ENCODE measurements at places on chromosomes 5 and 9.

DNA sequence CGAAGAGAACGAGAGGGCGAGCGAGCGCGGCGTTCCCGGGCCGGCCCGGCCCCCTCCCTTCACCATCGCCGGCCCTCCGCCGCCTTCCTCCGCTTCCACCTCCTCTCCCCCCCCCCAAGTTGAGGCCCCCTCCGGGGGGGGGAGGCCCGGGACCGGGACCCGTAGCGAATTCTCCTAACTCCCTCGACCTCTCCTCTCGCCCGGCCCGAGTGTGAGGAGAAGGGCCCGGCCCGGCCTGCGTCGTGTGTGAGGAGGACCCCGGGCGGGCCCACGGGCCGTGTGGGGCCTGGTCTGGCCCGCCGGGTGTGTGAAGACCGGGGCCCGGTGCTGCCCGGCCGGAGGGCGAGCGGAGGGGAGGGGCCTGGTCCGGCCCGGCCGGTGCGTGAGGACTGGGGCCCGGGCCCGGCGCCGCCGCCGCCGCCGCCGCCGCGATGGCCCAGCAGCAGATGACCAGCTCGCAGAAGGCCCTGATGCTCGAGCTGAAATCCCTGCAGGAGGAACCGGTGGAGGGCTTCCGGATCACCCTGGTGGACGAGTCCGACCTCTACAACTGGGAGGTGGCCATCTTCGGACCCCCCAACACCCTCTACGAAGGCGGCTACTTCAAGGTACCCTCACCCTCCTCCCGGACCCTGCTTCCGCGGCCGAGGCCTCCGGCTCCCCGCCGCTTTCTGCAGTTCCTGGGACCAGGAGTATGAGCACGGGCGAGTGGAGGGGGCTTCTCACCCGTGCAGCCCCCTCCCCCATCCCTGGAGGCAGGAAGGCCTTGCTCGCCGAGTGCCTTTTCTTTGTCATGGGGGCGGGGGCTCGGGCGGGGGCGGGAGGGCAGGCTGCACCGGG is 587 bp downstream of the UBE2R2 start:
- peak; percentile 58 for DNase-seq

DNA sequence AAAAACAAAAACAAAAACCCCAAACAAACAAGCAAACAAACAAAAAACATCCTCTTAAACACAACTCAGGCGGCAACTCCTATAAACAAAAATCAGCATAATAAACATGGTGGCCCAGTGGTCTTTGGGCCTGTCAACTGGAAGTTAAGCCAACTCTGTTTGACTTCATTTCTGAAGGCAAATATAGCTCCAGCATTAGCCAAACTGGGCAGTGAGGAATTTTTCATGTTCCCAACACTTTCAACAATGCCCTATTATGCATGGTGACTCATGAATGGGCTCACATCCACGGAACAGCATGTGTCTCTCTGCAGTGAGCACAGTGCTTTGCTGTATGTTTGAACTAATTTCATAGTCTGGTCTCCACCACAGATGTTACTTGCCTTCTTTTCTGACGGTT is 143.9 kb upstream of the STC2 start:
- DNase-seq: peak; percentile 99

- peak; percentile 2 for DNase-seq
Observed at GRCh38 chr5:75603371-75603770, 7.9 kb upstream of the ANKDD1B start.

DNA sequence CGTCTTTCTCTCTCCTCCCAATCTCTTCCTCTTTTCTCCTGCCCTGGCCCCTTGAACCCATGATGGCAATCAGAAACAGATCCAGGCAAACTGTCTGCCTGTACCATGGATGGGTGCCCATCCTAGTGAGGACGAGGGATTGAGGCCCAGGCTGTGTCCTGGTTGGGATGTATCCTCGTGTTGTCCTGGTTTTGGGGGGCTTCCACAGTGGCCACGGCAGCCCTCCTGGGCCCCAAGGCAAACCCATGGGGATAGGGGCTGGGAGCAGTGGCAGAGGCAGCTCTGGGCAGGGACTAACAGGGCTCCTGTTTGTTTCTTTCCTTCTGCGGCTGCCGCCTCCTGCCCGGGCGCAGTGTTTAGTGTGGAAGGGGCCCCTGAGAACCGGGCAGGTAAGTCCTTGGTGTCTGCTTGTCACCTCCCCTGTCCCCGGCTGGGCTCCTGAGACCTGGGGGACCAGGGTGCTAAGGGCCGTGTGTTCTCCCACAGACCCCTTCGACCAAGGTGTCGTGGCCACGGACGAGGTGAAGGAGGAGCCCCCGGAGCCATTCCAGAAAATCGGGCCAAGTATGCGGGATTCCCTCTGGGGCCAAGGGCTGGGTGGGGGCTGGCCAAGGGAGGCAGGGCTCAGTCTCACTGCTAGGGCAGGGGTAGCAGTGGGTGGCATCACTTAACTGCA is 70.0 kb downstream of the AMBP start:
- no peak for DNase-seq

GRCh38 chr9:110319781-110320492 is 17.7 kb downstream of the TXNDC8 start:
- no peak for DNase-seq

GRCh38 chr5:145375521-145375920 is 459.6 kb downstream of the PRELID2 start:
- DNase-seq: no peak

DNA sequence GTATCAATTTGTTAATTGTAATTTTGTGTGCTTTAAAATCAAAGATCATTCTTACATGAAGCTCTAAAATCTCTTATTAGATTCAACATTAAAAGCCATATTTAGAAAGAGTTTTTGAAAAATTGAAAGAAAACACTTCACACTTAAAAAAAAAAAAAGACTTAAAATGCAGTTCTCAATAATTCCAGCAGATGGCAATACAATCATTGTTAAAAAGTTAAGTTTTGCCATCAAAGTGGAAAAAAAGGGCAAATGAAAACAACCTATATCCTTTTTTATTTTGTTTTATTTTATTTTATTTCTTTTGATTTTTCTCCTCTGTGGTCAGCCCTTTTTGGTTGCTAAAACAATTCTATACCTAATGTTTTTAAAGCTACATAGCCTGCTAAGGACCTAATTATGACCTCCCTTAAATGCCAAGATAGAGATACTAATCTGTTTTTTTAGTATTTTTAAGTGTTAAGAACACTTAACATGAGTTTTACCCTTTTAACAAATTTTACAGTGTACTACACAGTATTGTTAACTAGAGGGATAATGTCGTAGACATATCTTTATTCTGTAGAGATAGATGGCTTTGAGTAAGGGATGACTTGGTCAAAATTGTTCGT is 154.2 kb upstream of the DAB2 start:
- DNase-seq: peak; percentile 10

DNA sequence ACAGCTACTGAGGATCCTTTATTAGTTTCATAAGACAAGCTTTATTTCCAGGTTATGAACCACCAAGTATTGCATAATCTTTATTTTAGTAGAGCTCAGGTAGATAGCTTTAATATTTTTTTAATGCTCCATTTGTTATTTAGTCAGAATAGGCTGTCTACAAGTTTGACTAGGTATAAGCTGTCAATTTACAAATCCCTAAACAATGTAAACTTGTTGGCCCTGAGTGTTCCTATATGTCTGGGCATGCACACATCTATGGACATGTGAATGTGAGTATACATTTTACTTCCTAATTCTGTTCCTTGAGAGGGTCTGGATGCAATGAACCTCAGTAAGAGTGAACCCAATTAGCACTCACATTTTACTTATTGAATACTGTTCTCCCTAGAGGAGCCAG is 722.2 kb upstream of the PTPRD start:
- DNase-seq: no peak

Measured in globus pallidus (tissue), 1 donor.